Osteocyte (in vitro differentiated cells): ENCODE measurements at places on chromosomes 7 and 10.
A peak's percentile ranks its signal among the peaks of the same experiment; 100 is the strongest.

DNA sequence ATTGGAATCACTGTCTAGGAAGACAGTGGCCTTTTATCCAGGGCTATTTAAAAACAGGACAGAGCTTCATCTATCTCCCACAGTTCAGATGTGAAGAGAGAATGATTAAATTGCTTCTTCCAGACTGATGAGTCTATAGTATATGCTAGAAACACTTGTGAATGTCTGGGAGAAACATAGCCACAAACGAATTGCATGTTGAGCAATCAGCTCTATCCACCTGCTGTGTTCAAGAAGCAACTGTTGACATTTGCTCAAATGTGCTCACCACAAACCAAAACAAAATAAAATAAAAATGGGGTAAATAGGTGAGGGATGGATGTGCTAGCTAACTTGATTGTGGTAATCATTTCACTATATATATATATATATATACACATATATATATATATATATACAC lies 195.1 kb downstream of the HECW1 start:
- no peak for DNase-seq

DNA sequence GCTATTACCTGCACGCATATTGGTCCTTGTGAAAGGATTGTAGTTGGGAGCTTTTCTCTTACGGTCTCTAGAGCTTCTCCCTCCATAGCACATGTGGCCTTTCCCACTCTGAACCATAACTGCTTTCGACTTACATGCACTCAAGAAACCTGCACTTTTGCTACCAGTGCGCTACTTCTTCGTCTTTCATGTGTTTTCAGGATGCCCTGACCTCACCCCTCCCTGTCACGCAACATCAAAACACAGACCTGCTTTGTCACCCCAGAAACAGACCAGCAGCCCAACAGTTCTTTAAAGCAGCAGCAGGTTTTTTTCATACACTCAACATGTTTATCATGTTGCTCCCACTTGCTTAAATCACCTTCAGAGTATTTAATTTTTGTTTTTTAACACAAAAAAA lies 243.5 kb upstream of the TCF7L2 start:
- no peak for DNase-seq

DNA sequence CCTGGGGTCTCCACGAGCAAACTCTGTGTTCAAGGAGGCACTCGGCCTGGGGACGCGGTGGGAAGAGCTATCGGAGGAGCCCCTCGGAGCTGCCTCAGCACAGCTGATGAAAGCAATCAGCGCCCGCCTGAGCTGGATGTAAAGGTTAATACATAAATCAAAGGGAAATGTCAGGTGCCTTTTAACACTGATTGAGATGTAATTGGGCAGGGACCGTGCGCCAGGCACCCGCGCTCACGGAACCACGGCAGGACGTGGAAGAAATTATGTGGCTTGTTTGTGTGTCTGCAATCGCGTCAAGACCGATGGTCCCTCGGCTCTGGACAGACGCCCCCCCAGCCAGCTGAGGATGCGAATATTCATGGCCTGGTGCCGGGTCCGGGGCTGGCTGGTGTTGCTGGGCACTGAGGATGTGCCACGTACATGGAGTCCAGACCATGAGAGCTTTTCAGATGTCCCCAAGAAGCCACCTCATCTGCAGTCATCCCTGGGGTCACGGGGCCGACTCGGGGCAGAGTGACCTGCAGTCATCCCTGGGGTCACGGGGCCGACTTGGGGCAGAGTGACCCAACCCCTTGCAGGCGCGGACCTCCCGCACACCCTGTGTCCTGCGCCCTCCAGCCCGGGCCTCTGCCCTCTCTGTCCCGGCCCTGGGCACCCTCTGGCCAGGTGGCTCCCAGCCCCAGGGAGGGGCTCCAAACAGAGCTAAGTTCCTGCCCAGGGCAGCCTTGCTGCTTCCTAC lies 15.6 kb downstream of the FOXL3 start:
- DNase-seq: no peak

DNA sequence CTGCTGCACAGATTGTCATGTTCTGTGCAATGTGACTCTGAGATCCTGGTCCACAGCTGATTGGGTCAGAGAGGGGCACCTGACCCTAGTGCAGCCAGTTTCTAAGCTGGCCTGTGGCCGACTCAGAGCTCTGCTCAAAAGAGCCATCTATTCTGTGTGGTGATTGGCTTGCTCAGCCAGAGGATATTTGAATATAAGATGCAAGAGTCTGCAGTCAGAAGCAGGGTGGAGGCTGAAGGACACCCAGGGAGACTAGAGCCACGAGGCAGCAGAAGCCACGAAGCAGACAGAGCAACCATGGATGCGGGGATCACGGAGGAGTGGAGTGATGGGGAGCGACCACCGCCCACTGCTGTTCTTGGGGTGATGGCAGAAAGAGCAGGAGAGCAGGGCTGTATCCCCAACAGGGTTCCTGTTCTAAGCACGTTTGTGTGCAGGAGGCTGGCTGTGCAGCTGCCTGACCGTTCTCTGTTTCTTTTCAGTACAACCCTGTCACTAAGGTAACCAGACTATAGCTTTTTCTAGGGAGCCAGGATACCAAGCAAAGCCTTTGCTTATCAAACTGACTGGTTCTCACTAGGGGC lies 19.5 kb upstream of the RHEB start:
- no peak for DNase-seq

- no peak for DNase-seq
Observed at GRCh38 chr10:99279626-99280111, 44.0 kb upstream of the HPSE2 start.

GRCh38 chr7:3301831-3302618 lies 973 bp downstream of the SDK1 start:
- DNase-seq: no peak

DNA sequence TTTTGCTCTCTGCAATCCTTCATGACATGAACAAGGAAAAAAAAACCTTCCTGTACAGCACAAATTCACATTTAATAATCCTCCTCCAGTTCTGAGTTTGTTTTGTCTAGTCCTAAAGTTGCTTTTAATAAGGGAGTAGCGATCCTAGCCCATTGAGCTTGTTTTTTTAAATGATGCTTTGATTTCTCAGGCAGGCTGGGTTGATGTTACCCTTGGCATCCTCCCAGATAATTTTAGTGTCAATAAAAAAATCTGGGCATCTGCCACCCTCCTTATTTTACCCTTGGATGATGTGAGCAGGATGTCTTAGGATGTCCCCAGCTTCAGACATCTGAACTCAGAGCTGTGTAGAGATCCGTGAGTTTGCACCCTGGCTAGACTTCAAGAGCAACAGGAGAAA lies 33.9 kb upstream of the PROSER2 start:
- no peak for DNase-seq

DNA sequence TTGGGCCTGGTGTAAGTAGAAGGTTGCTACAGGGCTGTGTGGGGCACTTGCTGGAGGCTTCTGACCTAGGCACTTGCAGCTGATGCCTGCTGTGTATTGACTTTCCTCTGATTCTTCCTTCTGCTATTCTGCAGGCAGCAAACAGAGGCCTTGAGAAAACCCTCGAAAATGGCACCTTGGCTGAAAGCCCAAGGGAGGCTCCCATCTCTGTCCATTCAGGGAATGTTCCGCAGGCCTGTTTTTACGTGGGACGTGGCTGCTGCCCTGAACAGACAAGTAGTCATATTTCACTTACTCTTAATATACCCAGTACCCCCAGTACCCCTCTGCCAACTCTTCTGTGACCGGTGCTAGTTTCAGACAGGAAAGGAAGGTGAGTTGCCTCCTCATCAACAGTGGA lies 664.7 kb downstream of the INHBA start:
- DNase-seq: no peak

DNA sequence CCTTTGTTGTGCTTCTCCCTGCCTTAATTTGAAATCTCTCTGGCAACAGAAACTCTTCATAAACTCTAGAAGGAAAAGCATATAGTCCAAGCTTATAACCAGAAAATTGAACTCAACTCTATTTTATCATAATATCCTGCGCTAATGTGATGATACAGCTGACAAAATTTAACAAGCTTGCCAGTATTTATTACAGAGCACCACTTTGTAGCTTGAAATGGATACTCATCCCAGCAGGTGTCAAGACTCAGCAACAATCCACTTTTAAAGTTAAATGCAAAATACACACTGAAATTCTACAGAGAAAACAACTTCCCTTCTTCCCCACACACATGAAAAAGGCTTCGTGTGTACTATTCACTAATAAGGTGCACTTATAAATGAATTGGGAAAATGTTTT lies 228.9 kb downstream of the AGMO start:
- DNase-seq: no peak

DNA sequence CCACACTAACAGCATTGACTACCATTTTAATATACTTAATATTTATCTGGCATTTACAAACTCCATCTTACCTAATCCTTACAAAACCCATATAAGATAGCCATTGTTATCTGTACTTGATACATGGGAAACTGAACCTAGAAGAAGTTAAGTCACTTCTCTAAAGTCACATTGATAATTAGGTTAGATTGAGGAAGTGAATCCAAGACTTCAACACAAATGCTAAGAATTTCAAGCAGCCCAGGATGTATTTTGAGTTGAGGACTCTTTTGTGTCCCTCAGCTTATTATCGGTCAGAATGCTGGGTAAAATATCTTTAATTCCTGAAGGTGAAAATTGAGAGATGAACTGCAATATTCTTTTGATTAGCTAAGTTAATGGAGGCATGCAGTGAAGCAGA lies 465.5 kb downstream of the PHTF2 start:
- no peak for DNase-seq

DNA sequence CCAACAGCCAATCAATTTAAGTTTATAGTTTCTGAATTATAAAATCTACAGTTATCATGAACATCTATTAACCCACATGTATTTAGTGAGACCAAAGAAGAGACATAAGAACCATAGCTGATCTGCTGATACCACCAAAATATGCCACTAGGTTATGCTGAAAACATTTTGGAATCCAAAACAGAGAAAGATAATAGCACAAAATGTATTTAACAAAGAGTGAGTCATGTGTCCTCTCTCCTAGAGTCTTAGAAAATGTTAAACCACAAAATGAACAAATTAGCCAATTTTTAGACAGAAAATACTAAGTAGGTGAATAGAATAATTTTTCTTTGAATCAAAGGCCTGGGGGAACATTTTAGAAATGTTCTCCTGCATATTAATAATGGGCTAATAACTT lies 527.5 kb downstream of the GPAM start:
- no peak for DNase-seq

GRCh38 chr10:97708976-97709946 lies 4.3 kb upstream of the MARVELD1 start:
- peak; percentile 88 for DNase-seq

- DNase-seq: no peak
Observed at GRCh38 chr7:82142263-82142864, 301.2 kb downstream of the CACNA2D1 start.

DNA sequence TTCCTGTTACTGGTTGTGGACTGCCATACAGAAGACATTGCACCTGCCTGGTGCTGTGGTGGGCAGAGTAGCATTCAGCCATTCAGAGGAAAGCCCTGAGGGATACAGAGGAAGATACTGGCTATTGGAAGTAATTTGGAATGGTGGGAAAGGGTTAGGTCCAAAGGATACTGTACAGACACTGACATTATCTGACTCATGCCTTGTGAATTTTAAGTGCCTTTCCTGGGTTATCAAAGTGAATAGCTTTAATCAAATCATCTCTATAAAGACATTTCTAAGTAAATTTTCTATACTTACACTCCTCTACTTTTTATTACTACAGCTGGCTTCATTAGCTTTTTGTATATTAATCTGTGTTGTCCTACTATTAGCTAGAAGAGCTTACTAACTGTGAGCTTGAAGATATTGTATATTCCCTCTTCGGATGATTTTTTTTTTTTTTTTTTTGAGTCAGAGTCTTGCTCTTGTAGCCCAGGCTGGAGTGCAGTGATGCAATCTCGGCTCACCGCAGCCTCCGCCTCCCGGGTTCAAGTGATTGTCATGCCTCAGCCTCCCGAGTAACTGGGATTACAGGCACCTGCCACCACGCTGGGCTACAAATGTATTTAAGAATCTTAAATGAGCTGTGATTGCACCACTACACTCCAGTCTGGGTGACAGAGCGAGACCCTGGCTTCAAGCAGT lies 186.5 kb downstream of the ADK start:
- DNase-seq: no peak

DNA sequence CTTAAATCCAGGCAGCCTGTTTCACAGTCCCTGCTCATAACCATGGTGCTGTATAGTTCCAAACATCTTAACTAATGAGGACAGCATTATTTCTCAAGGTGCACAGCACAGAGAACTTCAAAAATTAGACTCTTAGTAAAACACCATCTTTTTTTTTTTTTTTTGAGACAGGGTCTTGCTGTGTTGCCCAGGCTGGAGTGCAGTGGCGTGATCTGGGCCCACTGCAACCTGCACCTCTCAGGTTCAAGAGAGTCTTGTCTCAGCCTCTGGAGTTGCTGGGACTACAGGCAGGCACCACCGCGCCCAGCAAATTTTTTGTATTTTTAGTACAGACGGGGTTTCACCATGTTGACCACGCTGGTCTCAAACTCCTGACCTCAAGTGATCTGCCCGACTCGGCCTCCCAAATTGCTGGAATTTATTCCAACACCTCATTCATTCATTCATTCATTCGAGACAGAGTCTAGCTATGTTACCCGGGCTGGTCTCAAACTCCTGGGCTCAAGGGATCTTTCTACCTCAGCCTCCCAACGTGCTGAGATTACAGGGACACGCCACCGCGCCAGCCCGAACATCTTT lies 507 bp upstream of the TMEM254 start:
- DNase-seq: no peak

GRCh38 chr7:63117-63480 lies 129.3 kb upstream of the FAM20C start:
- no peak for DNase-seq

DNA sequence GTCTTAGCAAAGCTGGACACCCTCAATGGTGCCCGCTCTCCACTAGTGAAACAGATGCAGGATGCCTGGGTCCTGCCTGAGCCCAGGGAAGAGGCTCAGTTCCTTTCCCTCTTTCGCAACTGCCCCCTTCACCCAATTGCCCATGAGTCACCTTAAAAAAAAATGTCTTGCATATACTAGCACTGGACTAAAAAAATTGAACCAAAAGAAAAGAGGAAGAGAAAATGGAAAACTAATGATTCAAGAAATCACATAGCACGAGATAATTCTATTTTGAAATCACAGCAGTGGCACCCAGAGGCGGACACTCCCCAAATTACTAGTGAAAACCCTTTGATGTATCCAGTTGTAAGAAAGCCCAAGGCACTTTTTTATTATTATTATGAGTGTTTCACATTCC lies 972.5 kb downstream of the LRMDA start:
- DNase-seq: no peak

DNA sequence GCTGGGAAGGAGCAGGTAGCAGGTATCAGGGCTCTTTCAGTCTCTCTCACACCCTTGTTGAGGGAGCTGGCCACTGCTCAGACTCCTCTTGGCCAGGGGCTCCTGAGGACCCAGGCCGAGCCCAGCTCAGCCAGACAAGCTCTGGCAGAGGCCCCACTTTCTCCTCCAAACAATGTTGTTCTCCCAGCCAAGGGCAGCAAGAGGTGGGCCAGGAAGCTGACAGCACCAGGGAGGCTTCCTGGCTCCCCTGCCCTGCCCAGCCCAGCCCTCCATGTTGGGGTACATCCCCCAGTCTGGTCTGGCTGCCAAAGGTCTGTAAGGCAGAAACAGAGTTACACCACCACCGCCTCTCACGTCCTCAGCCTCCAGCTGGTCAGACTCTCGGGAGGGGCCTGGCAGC lies 33.9 kb upstream of the COL13A1 start:
- no peak for DNase-seq

- DNase-seq: no peak
Observed at GRCh38 chr10:90138844-90139243, 437.5 kb downstream of the KIF20B start.

GRCh38 chr10:96270571-96270970 lies 798 bp downstream of the BLNK start:
- no peak for DNase-seq
